Karpas-422 (cell line): ENCODE measurements at places on chromosomes 1 and 21.
A peak's percentile ranks its signal among the peaks of the same experiment; 100 is the strongest.

- DNase-seq: no peak
Measured at GRCh38 chr21:37386151-37386550, 19.6 kb downstream of the DYRK1A start.

GRCh38 chr21:31043471-31043870 lies 5.2 kb upstream of the KRTAP19-8 start:
- DNase-seq: no peak

GRCh38 chr1:110059133-110059863 lies 11.2 kb downstream of the ALX3 start:
- DNase-seq: no peak

- DNase-seq: no peak
Measured at GRCh38 chr1:92923664-92924063, 37.6 kb downstream of the DIPK1A start.

DNA sequence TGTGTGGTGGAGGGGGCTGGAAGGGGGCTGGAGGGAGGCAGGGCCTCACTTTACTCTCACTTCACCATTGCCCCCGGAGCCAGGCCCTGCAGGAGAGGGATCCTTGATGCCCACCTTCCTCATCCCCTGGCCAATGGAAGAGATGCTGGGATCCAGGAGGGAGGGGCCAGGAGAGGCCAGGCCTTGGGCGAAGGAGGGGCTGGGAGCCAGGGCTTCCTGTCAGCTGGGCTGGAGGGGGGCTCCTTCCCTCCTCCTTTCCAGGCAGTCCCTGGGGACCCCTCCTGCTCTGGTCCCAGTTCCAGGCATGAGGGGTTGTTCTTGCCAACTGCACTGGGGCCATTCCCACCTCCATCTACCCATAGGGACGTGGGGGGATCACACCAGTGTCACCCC lies 5.7 kb downstream of the AHDC1 start:
- DNase-seq: no peak

DNA sequence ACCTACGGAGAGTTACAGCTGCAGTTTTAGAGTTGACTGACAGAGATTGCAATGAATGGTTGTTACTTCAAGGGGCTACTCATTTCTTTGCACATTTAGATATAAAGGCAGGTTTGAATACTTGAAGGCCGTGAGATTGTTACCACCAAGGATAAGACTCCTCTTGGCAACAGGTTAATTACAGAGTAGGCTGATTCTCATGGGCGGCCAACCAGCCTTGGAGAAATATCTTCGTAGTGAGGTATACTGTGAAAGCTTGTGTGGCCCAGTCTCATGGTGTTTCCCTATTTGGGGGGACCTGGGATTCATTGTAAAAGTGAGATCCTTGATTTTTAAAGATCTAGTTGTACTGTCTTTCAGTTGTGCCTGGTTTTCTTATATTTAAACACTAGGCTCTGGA lies 103.2 kb upstream of the OLFM3 start:
- DNase-seq: no peak

DNA sequence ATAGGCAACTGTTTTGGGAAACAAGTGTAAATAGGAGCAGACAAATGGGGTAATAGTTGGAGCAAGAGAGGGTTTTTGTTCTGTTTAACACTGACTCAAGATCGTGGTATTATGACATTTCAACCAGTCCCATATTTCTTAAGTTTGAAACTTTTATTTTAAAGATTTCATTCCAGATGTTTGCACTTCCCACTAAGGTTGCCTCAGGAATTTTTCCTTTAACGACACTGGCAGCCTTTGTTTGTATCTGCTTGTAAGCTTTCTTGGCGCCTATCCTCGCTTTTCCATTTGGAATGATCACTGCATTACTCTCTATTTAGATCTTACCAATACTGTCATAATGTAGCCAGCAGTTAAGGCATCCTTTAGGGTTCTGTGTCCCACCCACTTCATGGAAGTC lies 67.7 kb downstream of the ALG6 start:
- no peak for DNase-seq

- no peak for DNase-seq
Measured at GRCh38 chr1:205465392-205465791, 9.5 kb upstream of the BLACAT1 start.

DNA sequence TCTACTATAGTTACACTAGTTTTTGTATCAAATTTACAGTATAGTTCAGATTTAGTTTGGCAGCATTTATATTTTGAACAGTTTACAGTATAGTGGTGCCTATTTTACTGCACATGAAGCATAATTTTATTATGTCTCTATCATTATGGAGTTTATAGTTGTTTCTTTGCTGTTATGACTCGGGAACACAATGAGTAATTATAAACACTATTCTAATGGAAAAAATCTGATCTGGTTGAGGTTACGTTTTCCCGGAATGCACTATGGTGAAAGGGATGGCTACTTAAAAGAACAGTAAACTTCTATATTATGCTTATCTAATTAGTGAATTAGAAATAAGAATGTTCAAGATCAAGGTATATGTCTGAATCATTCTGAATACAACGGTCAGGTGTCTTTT lies 10.6 kb downstream of the LCA5L start:
- DNase-seq: no peak

DNA sequence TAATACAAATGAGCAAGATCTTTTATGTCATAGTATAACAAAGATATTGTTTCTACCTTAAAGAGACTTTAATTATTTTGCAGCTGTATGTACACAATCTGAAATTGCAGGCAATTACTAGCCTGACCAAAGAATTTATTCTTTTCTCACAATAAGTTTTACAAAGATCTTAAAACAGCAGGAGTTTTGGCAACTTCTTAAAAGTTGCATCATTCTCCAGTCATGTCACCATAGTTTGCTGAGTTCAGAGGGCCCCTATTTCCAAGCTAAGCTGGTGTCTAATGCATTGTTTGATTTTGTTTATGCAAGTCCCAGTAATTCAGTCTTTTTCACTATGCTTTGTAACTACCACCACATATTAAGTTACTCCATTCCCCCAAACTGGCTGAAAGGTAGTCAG lies 114.8 kb downstream of the DNAH14 start:
- no peak for DNase-seq

- no peak for DNase-seq
Measured at GRCh38 chr21:36861595-36862323, 104.7 kb downstream of the HLCS start.

DNA sequence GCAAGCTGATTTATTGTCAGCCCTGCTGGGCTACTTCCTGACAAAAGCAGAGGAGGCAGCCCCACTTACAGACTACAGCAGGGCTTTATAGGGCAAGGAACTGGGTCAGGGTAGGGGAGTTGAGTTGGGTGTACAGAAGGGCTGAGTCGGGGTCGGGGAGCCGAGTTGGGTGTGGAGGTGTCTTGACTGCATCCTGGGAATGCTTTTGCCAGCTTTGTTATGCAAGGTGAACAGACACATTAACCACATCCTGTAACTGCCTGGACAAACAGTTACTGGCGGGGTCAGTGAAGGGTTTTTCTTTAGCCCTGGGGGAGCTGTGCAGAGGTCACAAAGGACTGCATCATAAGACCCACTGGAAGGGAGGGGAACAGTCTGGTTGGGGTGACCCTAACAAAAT lies 39.1 kb upstream of the GBP5 start:
- no peak for DNase-seq

DNA sequence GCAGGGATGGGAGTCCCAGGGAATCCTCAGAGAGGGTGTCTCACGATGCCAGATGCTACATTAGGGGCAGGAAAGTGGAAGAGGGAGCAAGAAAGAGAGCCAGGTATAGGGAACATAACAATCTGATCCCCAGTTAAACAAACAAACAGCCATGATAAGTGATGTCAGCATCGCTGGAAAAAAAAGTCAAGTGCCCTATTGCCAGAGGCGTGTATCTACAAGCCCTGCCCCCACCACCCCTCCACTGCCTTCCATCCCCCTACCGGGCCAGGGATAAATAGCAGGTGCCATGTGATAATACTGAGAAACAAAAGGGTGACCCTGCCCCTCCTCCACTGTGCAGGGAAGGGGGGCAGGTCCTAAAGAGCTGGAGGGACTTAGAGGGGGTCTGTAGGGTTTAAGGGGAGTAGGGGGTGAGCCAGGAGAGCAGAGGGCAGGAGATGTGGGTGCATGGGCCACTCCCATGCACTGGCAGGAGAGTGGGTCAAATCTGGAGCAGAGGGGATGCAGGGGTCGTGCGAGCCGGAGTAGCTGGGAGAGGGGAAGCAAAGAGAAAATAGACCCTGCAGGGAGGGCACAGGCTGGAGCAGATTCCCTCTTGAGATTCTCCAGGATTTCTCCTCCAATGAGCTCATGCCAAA lies 3.4 kb downstream of the SLC26A9 start:
- DNase-seq: peak; percentile 51

DNA sequence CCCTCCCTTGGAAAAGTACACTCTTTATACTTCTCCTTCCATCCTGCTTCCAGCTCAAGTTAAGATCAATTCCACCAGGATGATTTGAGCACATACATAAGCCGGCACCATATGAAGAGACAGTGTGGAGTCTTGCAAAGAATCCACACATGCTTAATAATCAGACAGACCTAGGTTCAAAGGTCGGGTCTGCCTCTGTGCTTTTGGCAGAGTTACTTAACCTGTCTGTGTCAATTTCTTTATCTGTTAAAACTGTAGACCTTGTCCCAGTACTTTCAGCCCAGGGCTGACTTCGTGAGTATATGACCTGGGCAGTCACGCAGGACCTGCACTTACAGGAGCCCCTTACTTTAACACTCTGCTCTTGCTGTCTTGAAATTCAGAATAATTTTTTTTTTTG lies 30.2 kb upstream of the BECN2 start:
- DNase-seq: no peak

GRCh38 chr1:9079988-9080704 lies 10.7 kb upstream of the SLC2A5 start:
- DNase-seq: peak; percentile 65

DNA sequence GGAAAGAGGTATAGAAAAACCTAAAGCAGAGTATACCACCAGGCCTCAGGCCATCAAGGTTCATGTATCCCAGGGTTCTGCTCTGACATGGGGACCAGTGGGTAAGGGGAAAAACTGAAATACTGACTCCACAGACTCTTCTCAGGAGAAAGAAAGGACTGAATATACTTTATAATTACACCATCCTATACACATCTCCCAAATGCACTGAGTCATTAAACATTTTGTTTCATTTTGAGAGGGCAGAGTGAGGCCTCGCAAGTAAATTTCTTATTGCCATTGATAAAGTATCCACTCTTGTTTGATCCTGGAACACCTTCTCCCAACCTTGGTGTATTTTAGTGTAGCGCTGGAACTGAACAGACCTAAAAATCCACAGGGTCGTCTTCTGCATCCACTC lies 247.9 kb downstream of the SLC45A1 start:
- no peak for DNase-seq

DNA sequence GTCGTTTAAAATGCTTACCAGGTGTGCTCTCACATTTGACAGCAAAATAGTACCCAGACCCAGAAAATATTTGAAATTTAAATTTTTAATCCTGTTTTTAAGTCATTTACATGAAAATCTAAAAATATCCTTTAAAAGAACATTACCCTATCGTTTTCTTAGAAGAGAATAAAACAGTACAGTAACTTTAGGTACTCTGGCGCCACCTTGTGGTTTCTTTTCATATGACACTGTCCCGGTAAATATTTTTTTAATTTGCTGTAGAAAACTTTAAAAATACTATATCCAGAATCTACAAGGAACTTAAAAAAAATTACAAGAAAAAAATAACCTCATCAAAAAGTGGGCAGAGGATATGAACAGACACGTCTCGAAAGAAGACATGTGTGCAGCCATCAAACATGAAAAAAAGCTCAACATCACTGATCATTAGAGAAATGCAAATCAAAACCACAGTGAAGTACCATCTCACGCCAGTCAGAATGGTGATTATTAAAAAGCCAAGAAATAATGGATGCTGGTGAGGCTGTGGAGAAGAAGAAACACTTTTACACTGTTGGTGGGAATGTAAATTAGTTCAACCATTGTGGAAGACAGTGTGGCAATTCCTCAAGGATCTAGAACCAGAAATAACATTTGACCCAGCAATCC lies 129.2 kb downstream of the RGS21 start:
- DNase-seq: peak; percentile 84

GRCh38 chr1:72186733-72187307 lies 95.5 kb downstream of the NEGR1 start:
- no peak for DNase-seq

- no peak for DNase-seq
Measured at GRCh38 chr1:6098303-6099215, 52.9 kb downstream of the KCNAB2 start.

- DNase-seq: peak; percentile 76
Measured at GRCh38 chr1:206797534-206798383, 25.5 kb upstream of the IL10 start.

DNA sequence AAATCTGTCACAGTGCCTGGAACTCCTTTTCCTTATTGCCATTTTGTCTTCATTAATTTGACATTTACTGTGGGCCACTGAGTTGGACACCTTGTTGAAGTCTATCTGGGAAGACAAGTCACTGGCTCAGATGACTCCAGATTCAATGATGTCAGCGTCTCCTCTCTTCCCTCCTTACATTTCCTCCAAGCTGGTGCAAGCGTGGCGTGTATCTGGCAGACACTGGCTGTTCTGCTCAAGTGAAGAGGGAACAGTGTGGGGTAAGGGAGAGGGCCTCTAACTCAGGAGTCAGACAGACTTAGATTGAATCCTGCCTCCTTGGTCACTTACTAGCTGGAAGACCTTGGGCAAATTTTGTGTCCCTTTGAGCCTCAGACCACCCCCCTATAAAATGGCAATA lies 8.7 kb upstream of the ZNF691 start:
- DNase-seq: no peak

- DNase-seq: no peak
Measured at GRCh38 chr1:107267489-107267888, 126.7 kb downstream of the NTNG1 start.

DNA sequence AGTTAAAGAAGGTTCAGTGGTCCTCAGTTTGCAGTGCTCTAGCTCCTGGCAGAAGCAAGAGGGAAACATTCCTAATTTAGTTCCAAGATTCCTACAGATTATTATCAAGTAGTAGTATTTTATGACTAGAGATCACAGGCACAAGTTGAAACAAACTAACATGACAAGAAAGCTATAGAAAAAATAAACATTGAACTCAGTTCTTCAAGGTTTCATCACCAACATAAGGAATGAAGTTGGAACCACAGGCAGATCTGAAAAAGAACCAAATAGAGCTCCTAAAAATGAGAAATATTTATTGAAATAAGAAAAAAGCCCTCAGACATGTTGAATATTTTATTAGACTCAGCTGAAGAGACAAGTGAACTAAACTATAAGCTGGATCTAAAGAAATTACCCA lies 40.6 kb downstream of the PDC start:
- no peak for DNase-seq

- no peak for DNase-seq
Measured at GRCh38 chr1:167909691-167910180, 4.2 kb downstream of the ADCY10 start.

- no peak for DNase-seq
Measured at GRCh38 chr1:51284487-51284954, 45.8 kb downstream of the TTC39A start.
